ENCODE measurements at places on chromosomes 6 and 20.

- DNase-seq, result no peak
Observed at GRCh38 chr6:124119596-124119995, 315.9 kb downstream of the NKAIN2 start.

GRCh38 chr20:47574616-47575364, 73.1 kb downstream of the NCOA3 start:
- no peak for DNase-seq

GRCh38 chr6:159170333-159170672, 1.1 kb downstream of the FNDC1 start:
- no peak for DNase-seq

- DNase-seq, result peak; percentile 34
Observed at GRCh38 chr6:16690608-16691142, 70.6 kb downstream of the ATXN1 start.

- DNase-seq, result no peak
Observed at GRCh38 chr20:33431797-33432381, 11.7 kb downstream of the SNTA1 start.

DNA sequence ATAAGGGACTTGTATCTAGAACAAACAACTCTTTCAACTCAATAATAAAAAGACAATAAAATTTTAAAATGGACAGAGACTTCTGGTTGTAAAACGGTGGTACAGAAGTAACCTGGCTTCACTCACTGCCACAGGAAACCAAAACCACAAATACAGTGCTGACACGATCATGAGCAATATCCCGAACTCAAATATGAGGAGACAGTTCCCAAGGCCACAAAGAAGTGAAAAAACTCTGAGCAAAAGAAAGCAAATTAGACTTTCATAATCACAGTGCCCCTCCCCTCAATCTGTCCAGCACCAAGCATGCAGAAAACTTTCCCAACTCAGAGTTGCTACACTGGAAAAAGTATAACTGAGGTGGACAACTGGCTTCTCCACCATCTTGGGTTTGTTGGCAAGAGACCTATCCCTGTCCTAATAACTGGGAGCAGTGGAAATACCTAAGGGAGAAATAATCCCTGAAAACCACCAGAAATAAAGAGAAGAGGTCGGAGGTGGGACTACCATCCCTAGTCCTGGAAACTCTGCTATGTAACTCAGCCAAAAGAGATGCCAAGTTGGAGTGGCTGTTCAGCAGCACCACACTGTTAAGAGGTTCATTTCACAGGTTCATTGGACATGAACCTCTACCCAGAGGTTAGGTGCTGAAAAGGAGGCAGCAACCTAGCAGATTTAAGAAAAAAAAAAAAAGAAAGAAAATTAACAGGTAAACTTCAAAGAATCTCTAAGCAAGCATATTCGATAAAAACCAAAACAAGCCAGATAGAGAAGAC, 55.5 kb downstream of the REV3L start:
- no peak for DNase-seq

DNA sequence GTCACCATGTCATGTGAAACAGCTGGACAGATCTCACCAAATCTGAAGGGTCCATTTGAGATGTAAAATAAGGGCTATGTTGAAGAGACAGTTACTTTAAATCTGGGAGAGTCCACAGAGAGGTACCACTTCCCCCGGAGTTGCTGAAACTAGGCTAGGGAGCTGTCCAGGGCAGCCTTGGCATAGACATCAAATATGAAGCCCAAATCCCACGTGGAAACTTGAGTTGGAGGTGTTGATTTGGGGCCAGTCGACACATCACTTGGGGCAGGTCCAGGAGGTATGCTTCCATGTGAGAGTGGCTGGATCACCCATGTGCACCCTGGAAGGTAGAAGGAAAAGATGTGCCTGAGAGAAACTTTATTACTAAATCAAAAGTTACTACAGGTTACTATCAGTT, 12.0 kb upstream of the SERPINB9 start:
- DNase-seq, result no peak

DNA sequence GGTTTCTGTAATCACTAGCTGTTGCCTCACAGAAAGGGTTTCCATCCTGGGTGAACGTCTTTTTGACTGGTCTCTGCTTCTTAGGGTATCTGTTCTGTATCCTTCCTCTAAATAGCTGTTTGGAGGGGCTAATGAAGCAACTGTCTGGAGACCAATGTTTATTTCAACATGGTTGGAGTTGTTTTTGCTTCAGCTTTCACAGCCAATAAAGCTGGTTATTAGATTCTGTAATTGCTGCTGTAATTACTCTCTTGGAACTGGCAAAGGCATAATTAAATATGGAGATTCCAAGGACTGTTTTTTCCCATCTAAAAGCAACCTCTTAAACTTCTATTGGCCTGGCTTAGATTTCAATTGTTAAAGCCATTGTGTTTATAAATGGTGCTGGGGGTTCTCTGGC, 31.9 kb downstream of the CHMP4B start:
- DNase-seq, result no peak

- no peak for DNase-seq
Observed at GRCh38 chr6:16742116-16742515, 19.1 kb downstream of the ATXN1 start.

GRCh38 chr20:11738852-11739251, 178.8 kb upstream of the BTBD3 start:
- DNase-seq, result no peak

GRCh38 chr6:128848212-128848935, 34.6 kb upstream of the LAMA2 start:
- no peak for DNase-seq

DNA sequence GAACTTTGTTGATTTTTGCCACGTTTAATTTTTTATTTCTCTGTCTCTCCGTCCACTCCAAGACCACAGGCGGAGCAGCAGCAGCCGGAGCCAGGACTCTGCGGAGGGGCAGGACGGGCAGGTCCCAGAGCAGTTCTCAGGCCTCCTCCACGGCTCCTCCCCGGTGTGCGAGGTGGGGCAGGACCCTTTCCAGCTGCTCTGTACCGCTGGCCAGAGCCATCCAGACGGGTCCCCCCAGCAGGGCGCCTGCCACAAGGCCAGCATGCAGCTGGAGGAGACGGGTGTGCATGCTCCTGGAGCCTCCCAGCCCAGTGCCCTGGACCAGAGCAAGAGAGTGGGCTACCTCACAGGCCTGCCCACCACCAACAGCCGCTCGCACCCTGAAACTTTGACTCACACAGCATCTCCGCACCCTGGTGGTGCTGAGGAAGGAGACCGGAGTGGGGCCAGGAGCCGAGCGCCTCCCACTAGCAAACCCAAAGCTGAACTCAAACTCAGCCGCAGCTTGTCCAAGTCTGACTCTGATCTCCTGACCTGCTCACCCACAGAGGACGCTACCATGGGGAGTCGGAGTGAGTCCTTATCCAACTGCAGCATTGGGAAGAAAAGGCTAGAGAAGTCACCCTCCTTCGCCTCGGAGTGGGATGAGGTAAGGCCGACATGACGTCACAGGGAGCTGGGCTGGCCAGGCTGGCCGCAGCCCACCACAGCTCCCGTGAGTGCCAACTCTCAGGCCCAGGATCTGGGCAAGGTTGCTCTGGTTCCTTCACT, 123.5 kb downstream of the TCP11 start:
- DNase-seq, result no peak

DNA sequence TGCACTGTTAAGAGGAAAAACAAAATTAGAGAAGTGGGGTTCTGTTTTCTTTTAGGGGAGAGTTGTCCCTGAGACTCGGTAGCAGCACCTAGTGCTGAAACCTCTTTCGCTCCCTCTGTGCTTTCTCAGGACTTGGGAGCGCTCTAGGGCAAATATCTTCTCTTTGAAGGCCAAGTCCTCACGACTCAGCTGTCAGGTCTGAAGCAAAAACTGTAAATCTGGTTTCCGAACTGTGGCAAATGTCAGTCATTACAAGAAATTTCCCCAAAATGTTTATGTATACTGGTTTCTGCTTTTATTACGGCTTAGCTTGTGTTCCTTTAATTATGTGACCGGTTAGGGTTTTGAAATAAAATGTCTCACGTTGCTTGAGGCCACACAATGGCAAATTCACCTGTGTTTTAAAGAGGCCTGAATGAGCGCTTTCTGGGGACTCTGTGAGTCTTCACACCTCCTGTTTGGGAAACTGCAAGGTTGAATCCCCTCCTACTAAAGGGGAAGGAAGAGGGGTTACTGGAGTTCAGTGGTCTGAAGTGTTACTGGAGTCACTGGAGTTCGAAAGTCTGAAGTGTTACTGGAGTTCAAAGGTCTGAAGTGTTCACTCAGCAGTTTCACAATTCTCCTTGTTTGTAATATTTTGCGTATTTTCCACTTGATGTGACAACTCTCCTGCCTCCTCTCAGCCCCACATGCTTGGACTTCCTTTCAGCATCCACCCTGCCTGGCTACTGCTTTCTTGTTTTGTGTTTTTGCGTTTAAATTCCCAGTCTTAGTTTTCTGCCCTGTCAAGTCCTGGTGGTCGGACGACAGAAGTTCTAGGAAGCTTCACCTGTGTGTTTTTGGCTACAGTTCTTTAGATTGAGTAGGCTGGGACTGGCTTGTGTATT, 1.6 kb downstream of the SMPDL3A start:
- DNase-seq, result no peak

GRCh38 chr20:33919653-33920052, 74.1 kb upstream of the RALY start:
- DNase-seq, result no peak

DNA sequence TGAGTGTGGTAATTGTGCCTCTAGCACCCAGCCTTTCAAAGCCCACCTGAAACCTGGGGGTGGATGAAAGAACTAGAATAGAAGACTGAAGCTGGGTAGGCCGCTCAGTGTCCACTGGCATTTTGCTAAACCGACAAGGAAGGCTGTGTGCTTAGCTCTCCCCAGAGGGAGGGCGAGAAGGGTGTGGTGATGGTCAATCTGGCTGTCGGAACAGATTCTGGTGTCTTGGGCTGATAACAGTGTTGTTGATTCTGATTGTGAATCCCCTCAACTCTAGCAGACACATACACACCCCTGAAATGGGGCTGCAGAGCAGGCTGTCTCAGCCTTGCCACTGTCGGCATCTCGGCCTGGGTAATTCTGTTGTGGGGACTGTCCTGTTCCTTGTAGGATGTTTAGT, 4.1 kb upstream of the BPHL start:
- DNase-seq, result no peak

- DNase-seq, result no peak
Observed at GRCh38 chr20:46967646-46968045, 73.0 kb downstream of the EYA2 start.

- no peak for DNase-seq
Observed at GRCh38 chr20:60941379-60941778, 310.7 kb upstream of the CDH4 start.

DNA sequence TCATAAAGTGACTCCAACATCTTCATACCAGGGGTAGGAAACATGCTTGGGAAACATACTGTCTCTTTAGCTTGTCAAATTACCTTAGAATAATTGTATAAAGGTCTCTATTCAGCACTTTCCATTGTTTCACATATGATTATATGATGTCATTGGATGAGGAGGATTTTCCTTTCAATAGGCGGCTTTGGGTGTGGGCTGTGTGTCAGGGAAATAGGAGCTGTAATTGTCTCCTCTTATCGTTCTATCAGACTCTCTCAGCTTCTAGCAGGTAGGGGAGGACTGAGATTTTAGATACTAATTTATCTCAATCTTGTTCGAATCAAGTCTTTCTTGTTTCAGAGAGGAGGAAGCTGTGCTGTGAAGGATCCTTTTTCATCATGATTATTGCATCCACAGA, 179.4 kb upstream of the OLIG3 start:
- no peak for DNase-seq

- no peak for DNase-seq
Observed at GRCh38 chr6:123316733-123317323, 319.9 kb downstream of the TRDN start.

- no peak for DNase-seq
Observed at GRCh38 chr6:42441697-42442081, 10.0 kb downstream of the TRERF1 start.

DNA sequence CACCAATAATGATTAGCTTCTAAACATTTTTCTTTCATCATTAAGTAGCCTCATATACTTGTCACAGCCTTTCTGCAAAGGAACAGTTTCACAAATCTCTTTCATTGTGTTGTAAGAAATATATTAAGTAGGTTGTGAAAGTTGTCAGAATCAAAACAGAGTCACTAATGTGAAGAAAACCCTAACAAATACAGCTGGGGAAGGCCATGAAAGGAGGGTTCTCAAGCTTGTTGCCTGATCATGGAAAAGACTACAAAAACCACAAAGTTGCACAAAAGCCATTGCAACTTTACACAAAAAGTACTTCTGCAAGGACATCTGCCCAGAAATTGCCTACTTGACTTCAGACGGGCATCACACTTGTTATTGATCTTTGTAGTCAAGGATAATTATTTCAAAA, 216.1 kb downstream of the ALDH8A1 start:
- no peak for DNase-seq

DNA sequence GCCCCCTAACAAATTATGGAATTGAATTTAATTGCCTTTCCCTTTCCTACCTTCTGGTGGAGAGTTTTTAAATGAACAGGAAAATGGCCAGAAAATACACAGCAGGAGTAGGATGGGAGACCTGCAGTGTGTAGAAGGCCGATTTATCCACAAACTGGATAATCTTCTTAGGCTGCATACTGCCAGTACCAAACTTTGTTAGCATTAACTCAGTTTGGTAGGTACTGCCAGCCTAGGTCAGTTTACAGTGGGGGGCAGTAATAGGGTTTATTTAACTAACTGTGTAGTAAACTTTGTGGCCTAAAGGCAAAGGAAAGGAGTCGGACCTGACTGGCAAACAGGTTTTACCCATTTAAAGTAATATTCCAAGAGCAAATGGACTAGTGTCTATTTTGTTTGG, 4.6 kb downstream of the NCOA3 start:
- no peak for DNase-seq

- peak; percentile 30 for DNase-seq
Observed at GRCh38 chr6:167825332-167826229, 1.1 kb upstream of the AFDN start.

GRCh38 chr6:17096096-17096495, 5.8 kb upstream of the STMND1 start:
- DNase-seq, result no peak

DNA sequence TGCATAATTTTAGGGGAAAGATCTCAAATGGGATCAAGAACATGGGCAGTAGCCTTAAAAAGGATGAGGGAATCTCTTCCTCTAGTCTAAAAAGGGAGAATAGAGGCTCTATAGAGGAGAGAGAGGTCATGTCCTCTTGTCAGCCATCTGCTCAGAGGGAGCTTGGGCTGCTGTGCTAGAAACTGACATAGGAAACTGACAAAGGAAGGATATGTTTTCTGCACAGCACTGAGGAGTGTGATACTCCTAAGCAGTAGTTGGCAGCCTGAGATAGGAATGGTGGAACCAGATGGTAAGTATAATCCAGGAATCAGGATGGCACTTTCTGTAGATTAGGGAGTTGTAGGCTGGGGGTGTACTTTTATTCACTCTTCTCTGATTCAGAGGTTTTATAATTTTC, 59.2 kb downstream of the PTPRA start:
- no peak for DNase-seq

DNA sequence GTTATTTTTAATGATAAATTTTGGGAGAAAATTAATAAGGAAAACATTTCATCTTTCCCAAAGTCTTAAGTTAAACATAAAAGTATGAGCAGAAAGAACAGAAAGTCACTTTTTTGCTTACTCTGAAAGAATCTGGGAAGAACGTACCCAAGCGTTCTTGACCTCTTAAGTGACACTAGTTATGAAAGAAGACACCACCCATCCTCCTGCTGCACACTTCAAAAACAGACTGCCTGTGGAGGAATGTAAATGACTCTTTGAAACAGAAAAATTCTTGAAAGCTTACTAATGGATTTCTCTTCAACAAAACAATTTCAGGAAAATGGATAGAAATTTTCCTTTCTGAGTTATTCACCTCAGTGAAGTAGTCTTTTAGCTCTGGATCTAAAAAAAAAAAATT, 227.7 kb downstream of the MEI4 start:
- no peak for DNase-seq
